ENCODE measurements at places on chromosomes 1 and 21.

DNA sequence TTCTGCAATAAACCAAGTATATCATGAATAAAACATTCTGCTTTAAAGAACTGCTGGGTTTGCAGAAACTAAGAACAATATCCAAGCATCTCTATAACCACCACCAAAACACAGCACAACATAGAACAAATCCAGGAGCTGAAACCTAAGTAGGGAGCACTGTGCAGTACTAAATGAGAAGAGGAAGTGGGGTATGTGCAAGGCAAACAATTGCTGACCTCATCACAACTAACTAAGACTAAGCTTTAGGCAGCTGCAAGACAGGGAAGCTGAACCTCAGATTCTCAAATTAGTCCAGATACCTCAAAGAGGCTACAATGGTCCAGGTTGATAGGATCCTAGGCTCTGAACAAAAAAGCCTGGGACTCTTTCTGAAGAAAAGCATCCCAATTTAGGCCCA, 172.6 kb downstream of the SLC44A5 start:
- no peak for DNase-seq

GRCh38 chr1:36572142-36572715, 89.5 kb upstream of the CSF3R start:
- no peak for DNase-seq

- DNase-seq, result peak; percentile 25
These were observed 113.5 kb downstream of the MAP3K21 start for GRCh38 chr1:233440951-233441401.

- no peak for DNase-seq
These were observed 119.7 kb downstream of the HHAT start for GRCh38 chr1:210448297-210448892.

DNA sequence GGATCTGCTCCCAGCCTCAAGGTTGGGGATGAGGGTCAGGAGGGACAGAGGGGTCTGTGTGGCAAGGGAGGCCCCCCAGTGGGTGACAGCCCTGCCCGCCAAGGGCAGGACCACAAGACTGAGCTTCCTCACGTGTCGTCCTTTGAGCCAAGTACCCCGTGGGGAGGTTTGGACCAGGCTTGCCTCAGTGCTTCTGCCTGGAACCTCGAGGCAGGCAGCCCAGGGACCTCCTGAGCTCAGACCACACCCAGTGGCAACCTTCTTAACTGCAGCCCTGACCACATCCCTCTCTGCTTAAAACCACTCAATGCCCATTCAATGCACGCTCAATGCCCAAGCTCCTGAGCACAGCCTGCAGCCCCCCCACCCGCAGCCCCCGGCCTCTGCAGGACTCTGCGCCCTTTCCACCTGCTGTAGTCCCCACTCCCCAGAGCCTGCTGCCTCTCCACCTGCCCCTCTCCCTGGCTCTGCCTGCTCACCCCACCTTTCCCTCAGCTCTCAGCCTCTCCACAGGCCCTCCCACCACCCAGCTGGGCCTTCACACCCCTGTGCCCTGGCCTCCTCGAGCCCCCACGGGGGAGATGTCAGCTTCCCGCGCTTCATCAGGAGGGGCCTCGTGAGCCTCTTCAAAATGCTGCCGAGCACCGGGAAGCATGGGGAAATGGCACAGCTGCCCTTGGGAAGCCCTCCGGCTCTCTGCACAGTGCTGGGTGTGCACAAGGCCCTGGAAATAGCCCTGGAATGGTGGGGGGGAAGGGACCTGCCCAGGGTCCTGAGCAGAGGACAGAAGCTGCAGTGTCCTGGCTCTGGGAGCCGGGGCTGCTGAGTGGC, 129.3 kb upstream of the VAMP3 start:
- DNase-seq, result no peak

DNA sequence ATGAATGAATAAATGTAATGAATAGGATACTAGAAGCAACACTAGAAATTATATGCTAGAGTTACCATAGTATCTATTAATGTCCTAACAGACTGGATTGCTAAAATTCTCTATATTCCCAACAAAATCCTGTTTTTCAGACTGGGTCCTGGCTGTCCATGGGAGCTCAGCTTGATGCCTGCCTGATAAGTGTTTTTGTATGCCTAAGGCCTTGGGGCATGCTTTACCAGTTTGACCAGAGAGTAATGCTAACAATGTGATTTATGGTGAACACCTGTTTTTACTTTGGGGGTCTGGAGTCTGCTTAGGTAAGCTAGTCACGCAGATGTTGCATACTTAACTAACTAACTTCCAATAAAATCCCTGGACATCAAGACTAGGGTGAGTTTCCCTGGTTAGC, 318.8 kb upstream of the DEPDC1 start:
- DNase-seq, result no peak

DNA sequence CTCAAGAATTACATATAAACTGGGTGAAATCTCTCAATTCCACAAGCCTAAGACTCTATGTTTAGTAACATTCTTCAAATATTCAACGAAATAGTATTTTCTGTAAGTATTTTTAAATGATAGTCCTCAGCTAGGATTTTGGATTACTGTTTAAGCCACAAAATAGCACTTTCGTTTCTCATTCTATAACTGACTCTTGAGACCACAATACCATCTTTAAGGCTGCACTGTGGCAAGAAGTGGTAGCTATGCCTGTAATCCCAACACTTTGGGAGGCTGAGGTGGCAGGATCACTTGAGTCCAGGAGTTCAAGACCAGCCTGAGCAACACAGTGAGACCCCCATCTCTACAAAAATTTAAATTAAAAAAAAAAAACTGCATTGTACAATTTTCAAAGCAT, 126.7 kb downstream of the CDC42BPA start:
- DNase-seq, result no peak

DNA sequence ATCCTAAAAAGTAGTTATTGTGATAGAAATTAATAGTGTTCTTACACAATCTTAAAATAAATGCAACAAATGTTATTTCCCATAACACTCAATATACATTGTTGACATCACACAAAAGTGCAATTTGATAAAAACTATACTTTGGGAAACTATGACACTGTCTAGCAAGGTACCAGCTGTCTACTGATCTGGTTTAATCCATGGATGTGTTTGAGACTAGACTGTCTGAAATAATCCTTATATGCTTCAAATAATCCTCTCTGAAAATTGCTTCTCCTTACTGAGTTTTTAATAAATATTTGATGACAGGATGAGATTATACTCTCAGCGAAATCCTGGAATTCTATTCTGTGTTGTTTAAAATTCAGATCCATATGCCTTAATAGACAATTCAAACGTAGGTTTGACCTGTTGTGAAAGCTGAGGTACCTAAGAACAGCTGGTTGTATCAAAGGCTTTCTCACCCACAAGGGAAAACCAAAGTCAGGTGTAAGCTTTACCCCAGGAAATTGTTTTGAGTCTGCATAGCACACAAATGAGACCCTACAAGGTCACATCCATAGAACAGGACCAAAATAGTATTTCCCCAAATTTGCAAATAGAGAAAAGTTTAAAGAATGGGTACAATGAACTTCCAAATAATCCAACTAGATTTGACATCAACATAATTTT, 8.8 kb upstream of the GFI1 start:
- DNase-seq, result no peak
